ENCODE measurements at places on chromosomes 4 and X.

- no peak overlapping the region for H3K27ac ChIP-seq
- peaks cover 2% of the 10 kb centered on the region for H3K27me3 ChIP-seq
- no peak for DNase-seq
- no peak overlapping the region for H3K4me3 ChIP-seq
- H3K4me1 ChIP-seq = no peaks in the 10 kb centered on the region
- H3K36me3 ChIP-seq = no peaks in the 10 kb centered on the region
These were observed 206.3 kb downstream of the CBR4 start for GRCh38 chr4:168803732-168804131.

- no peaks in the 10 kb centered on the region for H3K36me3 ChIP-seq
- no peak overlapping the region for H3K27ac ChIP-seq
- no peak for DNase-seq
- H3K4me1 ChIP-seq = no peaks in the 10 kb centered on the region
- no peaks in the 10 kb centered on the region for H3K27me3 ChIP-seq
- no peak overlapping the region for H3K4me3 ChIP-seq
These were observed 95.4 kb downstream of the GPR143 start for GRCh38 chrX:9670136-9670814.

DNA sequence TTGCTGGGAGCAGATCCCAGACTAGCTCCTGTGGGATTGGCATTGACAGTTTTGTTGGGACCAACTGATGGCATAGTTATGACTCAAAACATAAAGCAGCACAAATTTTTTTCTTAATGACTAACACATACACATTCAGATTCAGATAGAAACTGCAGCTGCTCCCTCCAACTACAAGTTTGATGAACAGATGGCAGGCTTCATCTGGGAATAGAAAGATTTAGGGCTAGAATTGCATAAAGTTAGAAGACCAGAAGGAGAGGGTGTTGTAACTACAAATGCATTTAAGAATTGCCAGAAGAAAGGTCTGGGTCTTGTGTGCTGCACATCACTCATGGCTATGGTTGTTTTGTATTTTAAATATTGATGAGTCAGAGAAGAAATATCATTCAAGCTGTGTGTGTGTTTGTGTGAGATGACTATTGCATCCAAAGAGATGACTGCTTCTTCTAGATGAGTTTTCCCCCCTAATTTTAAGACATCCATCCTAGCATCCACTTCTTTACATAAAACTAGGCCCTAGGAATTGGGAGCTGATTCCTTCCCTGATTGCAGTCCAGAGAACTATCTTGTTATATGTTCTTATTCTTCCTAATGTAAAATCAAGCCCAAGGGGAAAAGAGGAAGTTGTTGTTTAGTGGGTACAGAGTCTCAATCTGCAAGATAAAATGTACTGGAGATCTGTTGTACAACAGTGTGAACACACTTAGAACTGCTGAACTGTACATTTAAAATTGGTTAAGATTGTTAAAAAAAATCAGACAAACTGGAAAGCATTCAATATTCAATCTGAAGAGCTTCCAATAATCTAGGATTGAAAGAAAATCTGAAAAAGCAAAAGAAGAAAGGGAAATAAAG lies 175.1 kb downstream of the PARM1 start:
- no peaks in the 10 kb centered on the region for H3K36me3 ChIP-seq
- H3K27me3 ChIP-seq = no peaks in the 10 kb centered on the region
- no peaks in the 10 kb centered on the region for H3K4me1 ChIP-seq
- H3K4me3 ChIP-seq = no peak overlapping the region

DNA sequence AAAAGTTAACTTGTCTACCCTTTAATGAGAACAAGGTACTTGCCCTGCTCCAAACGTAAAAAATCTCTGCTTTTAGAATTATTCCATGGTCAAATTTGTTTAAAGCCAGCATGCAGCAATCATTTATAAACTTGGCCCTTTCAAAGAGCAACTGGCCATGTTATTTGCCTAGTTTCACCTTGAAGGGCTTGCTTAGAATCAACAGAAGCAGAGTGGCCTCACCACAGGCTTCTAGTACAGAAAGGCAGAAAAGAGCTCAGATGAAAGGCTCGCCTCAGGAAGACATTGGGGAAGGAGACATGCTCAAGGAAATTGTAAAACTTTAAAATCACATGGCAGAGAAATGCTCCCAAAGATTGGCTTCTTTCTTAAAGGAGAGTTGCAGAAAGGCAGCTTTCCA lies 53.8 kb upstream of the USP26 start:
- no peak overlapping the region for H3K27ac ChIP-seq
- no peak overlapping the region for H3K4me3 ChIP-seq
- no peaks in the 10 kb centered on the region for H3K36me3 ChIP-seq

- H3K27ac ChIP-seq = no peak overlapping the region
- no peak overlapping the region for H3K4me3 ChIP-seq
- DNase-seq = peak; percentile 22
- H3K27me3 ChIP-seq = no peaks in the 10 kb centered on the region
- H3K36me3 ChIP-seq = peaks cover 5% of the 10 kb centered on the region
These were observed 58.5 kb downstream of the ASMT start for GRCh38 chrX:1673337-1673736.

GRCh38 chr4:139740531-139741041 lies 75.0 kb downstream of the MGST2 start:
- H3K27ac ChIP-seq = no peak overlapping the region
- no peak for DNase-seq
- peaks cover 15% of the 10 kb centered on the region for H3K27me3 ChIP-seq
- H3K36me3 ChIP-seq = no peaks in the 10 kb centered on the region
- peaks cover 1% of the 10 kb centered on the region for H3K4me1 ChIP-seq
- no peak overlapping the region for H3K4me3 ChIP-seq

DNA sequence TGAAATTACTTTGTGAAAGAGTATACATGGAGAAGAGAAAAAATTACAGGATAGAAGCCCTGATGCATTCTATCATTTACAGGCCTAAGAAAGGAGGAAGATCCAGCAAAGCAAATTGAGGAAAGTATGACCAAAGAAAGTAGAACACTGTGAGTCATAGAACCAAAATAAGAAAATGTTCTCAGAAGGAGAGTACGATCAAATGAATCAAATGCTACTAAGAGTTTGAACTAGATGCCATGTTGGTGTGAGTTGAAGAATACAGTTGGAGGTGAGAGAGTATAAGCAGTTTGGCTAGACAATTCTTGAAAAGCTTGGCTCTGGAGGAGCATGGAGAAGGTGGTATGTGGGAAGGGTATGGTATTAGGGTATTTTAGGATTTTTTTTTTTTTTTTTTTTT lies 161.8 kb downstream of the RPA4 start:
- DNase-seq = no peak
- H3K4me1 ChIP-seq = no peaks in the 10 kb centered on the region
- no peak overlapping the region for H3K4me3 ChIP-seq
- H3K27ac ChIP-seq = no peak overlapping the region
- H3K27me3 ChIP-seq = no peaks in the 10 kb centered on the region

GRCh38 chrX:349196-349595 lies 30.6 kb upstream of the GTPBP6 start:
- H3K4me1 ChIP-seq = no peaks in the 10 kb centered on the region
- H3K27ac ChIP-seq = no peak overlapping the region
- H3K36me3 ChIP-seq = no peaks in the 10 kb centered on the region
- no peak for DNase-seq
